Stimulated activated CD8-positive, alpha-beta memory T cell treated with anti-CD3 and anti-CD28 coated beads, Interleukin-2, amount 100 ng/mL, for 1 hour (primary cell): ENCODE measurements at places on chromosomes 2 and 18.

DNA sequence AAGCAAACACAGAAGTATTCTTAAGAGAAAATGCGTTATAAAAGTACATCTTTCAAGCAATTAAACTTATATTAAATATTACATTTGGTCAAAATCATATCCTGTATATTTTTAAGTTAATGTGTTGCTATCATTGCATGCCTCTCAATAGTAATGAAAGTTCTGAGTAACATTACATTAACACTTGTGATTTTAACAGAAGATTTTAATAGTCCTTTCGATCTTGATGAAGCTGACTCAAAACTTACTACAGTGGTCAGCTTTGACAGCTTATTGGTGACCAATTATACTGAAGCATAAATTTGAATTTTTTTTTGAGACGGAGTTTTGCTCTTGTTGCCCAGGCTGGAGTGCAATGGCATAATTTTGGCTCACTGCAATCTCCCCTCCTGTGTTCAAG is 303.3 kb downstream of the GALR1 start:
- DNase-seq: no peak

GRCh38 chr2:73986085-73986681 is 1.5 kb downstream of the TET3 start:
- DNase-seq: no peak

- peak; percentile 1 for DNase-seq
Observed at GRCh38 chr2:190578158-190579057, 43.9 kb upstream of the NEMP2 start.

GRCh38 chr2:172387361-172387760 is 40.0 kb upstream of the ITGA6 start:
- no peak for DNase-seq

GRCh38 chr2:127169066-127169660 is 50.9 kb downstream of the CYP27C1 start:
- no peak for DNase-seq

DNA sequence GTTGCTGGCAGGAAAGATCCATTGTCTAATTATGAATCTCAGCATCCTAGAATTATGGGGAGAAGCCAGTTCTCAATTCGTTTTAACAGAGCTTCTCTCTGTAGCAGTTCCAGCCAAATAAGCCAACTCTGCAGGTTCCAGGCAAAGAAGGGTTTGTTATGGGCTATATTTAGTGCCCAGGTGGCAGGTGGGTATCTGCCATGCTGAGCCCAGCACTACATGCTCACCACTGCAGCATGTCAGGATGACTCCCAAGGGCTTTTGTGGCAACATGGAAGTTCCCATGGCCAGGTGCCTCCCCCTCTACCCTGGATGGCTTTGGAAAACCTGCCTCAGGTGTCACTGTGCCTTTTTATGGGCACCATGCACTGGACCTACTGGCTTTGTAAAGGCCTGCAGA is 137.7 kb upstream of the MSH6 start:
- DNase-seq: no peak

DNA sequence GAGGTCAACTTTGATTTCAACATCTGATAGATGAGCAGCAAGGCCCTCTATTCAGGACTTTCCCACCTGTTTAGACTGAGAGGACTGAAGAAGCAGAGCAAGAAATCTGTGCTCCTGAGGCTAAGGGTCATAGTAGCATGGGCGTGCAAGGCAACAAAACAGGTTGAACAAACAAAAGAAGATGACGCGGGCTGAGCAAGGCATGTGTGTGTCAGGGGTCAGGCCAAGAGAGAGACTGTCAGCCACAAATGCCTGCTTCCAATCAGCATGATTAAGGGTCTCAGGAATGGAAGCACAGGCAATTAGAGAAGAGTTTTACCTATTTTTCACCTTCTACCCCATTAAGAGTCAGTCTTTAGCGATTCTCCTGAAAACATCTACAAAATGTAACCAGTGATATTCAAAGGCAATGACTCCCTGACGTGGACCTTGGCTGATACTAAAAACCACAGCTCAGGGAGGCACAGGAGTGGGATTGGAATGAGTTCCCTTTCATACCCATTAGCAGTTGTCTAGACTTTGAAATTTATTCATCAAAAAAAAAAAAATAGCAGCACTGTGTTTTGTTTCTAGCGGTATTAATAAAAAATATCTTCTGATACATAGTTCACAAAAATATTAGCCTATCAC is 81.9 kb downstream of the DYNAP start:
- no peak for DNase-seq

DNA sequence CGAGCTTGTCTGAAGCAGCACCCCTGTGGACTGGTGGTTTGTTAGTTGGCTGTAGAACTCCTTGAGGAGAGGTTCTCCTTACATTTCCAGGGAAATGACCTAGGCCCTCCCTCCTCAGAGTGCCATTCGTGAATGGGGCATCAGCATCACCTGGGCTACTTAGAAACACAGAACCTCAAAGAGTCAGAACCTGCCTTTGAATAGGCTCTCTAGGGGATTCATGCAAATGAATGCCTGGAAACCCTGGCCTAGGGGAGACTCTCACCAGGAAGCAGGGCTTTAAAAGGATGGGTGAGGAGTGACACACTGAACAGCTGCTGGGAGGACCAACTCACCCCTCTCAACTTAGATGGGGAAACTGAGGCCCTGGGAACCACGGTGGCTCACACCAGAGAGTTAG is 2.1 kb upstream of the MOCOS start:
- DNase-seq: no peak

- DNase-seq: no peak
Observed at GRCh38 chr2:166337932-166338331, 37.8 kb downstream of the SCN9A start.

GRCh38 chr2:225173909-225174308 is 131.6 kb upstream of the DOCK10 start:
- DNase-seq: no peak

DNA sequence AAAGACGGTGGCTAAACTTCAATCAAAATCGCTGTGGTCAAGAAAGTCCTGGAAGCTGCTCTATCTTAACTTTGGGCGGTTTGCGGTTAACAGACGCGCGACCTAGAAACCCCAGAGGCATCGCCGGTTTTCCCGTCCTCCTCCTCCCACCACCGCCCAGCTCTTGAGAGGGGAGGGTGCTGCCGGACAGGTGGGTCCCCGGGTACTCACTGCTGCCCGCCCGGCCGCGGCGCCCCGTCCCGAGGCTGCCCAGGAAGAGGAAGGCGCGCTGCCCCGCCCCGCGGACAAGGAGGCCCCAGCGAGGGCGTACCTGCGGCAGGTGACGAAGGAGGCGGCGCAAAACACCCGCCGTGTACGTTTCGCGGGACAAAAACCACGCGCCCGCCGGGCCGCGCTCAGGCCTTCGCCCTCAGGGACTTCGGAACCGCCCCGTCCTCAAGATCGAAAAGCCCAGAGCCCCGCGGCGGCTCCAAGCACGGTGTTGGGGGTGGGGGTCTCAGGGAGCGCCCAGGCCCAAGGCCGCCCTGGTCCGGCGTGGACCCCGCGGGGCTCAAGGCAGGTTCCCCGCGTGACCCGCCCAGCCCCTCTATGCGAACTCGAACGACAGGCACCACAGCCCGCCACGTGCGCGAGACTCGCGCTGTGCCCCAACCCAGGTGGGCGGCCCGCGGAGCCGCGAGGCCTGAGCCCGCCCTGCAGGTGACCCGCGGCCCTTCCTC is at the start of gene SH3YL1:
Gene SH3YL1 (minus strand): TSS at position 259 of the 719 bp plus-strand sequence. CDS start 48 bp downstream, at position 211.
- peak; percentile 13 for DNase-seq

GRCh38 chr2:173884025-173884802 is 81.0 kb downstream of the SP3 start:
- no peak for DNase-seq

- no peak for DNase-seq
Observed at GRCh38 chr18:27546991-27547390, 361.9 kb upstream of the CHST9 start.

DNA sequence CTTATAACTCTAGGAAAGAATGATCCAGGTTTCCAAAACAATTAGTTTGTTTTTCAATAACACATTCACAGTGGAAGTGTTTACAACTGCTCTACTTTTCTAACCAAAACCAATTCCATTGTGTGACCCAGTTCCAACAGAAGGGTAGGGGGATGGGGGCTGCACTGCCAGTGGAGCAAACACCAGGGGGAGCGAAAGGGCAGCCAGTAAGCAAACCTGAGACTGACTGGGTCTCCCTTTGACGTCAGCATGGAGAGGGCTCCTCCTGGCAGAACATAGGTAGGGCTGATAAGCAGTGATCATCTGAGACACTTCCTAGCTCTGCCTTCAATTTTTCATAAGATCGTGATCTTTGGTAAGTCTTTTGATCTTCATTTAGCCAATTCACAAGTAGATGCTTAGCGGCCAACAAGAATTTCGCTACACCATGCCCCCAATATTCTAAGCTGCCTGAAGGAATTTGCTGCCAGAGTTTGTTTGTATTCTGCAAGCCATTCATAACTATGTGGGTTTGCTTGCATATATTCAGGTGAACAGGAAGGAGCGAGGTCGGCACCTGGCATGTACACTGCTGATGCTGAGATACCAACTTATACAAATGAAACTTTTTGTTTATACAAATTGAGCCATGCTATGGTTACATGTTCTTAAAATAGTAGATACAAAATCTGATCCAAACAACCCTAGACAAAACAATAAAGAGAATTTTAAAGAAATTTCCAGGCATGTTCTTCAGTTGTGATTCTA is 45.9 kb downstream of the ST6GAL2 start:
- no peak for DNase-seq

- DNase-seq: no peak
Observed at GRCh38 chr2:238433941-238434845, 7.5 kb downstream of the ASB1 start.

DNA sequence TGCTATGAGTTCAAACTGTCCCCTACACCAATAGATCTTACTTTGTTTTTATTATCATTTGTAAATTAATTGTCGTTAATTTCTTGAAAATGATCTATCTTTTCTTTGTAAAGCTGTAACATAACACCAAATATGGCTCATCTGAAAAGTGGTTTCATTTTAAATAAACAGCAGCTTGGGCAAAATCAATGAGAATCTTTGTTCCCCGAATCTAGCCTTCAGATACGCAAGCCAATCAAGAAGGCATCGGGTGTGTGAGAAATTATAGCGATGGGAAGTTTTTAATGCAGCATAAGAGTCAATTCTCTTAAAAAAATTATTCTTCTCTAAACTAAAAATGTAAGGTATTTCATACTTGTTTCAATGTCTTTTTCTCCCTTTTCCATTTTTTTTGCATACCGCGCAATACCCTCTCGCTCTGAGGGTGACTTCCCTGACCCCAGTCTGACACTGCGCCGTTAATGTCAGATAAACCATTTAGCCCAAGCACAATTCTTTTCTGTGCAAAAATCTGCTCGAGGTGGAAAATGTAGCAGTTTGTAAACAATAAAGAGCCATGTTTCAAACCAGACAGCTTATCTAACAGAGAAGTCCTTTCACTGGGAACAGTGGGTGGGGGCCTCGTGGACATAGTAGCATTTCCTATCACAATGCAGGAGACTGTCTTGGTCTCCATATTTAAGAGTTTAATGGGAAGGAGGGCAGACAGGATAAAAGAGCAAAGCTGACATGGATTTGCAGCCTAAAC is 129.4 kb downstream of the TCF4 start:
- no peak for DNase-seq

- no peak for DNase-seq
Observed at GRCh38 chr18:38932752-38933151, 1367.2 kb upstream of the CELF4 start.

DNA sequence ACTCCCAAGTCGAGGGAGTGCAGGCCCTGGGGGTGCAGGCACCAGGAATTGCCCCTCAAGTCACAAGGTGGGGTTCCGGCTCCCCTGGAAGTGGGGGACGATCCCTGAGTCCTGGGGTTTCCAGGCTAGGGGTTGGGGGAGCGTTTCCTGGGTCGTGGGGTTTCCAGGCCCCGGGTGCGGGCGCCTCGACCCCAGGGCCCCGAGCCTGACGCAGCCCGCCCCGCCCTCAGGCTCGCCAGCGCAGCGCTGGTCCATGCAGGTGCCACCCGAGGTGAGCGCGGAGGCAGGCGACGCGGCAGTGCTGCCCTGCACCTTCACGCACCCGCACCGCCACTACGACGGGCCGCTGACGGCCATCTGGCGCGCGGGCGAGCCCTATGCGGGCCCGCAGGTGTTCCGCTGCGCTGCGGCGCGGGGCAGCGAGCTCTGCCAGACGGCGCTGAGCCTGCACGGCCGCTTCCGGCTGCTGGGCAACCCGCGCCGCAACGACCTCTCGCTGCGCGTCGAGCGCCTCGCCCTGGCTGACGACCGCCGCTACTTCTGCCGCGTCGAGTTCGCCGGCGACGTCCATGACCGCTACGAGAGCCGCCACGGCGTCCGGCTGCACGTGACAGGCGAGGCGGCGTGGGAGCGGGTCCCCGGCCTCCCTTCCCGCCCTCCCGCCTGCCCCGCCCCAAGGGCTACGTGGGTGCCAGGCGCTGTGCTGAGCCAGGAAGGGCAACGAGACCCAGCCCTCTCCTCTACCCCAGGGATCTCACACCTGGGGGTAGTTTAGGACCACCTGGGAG is 12.0 kb downstream of the SIGLEC15 start:
- no peak for DNase-seq

- DNase-seq: no peak
Observed at GRCh38 chr2:74004212-74005182, 19.8 kb downstream of the TET3 start.

- DNase-seq: no peak
Observed at GRCh38 chr2:9300829-9301453, 94.3 kb downstream of the ASAP2 start.

- no peak for DNase-seq
Observed at GRCh38 chr18:463827-464541, 36.5 kb downstream of the COLEC12 start.

DNA sequence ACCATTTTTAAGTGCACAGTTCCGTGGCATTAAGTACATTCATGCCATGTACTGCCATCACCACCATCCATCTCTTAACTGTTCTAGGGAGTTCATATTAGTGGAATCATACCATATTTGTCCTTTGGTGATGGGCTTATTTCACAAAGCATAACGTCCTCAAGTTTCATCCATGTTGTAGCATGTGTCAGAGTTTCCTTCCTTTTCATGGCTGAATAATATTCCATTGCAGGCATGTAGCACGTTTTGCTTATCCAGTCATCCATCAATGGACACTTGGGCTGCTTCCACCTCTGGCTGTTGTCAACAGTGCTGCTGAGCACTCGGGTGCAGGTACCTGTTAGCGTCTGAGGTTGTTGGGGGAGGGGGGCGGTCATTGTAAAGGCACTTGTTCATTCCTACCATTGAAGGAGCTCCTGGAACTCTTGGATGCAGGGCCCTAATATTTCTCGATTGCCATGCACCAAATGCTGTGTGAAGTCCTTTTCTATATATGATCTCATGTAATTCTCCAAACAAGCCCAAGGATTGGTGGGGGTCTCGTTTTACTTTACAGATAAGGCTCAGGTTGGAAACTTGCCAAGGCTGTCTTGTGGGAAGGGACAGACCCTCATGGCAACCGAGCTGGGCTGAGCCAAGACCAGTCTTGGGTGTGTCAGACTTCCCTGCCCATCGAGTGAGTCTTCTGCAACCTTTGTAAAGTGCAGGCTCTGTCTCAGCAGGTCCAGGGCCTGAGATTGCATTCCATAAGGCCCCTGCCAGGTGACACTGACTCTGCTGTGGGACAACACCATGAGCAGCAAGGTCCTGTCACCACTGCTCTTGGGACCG is 42.9 kb upstream of the SH3RF3 start:
- DNase-seq: no peak

GRCh38 chr2:12534646-12535263 is 182.0 kb upstream of the TRIB2 start:
- DNase-seq: no peak

GRCh38 chr2:181467966-181468707 is 11.0 kb downstream of the ITGA4 start:
- no peak for DNase-seq

- DNase-seq: no peak
Observed at GRCh38 chr2:227789803-227790202, 23.8 kb upstream of the CCL20 start.

- no peak for DNase-seq
Observed at GRCh38 chr2:188091220-188091619, 200.5 kb upstream of the GULP1 start.

GRCh38 chr18:79022603-79023002 is 43.0 kb downstream of the SALL3 start:
- no peak for DNase-seq
